ENCODE measurements at places on chromosomes 3 and 15.

DNA sequence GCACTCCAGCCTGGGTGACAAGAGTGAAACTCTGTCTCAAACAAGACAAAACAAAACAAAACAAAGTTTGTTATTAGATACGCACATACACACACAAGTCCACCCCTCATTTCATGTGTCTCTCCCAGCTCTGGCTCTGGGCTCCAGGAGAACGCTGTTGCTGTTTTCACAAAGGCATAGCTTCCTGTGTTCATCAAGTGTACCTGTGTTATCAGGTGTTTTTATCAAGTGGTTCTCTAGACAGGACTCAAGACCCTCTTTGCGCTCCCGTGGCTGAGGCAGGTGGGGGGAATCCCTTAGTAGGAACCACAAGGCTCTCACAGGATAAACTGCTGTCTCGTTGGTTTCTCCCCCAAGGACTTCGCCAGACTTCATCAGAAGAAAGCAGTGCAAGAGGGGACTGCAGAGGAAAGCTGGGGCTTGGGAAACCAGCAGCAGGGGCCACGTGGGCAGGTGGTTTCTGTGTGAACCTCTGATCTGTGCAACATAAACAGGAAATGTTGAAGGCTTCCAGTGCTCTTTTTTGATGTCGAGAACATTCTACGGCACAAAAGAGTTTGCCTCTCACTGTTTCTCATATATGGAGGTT lies 6.9 kb upstream of the PPP1R2 start:
- DNase-seq: no peak

DNA sequence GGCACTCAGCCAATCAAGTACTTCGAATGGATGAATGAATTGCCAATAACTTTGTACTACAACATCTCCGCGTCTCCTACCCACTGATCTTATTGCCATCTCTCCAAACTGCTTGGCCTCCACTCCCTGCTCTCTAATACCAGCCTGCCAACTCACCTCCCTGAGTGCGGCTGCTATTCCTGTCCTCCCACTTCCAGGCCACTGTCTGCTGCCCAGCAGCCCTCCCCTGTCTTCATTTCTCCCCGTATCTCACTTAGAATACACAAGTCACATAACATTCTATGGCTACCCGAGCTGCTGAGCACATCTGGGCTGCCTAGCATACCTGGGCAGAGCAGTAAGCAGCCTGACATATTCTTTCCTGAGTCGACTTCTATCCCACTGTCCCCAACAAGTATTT lies 149.9 kb upstream of the LRTM1 start:
- no peak for DNase-seq

DNA sequence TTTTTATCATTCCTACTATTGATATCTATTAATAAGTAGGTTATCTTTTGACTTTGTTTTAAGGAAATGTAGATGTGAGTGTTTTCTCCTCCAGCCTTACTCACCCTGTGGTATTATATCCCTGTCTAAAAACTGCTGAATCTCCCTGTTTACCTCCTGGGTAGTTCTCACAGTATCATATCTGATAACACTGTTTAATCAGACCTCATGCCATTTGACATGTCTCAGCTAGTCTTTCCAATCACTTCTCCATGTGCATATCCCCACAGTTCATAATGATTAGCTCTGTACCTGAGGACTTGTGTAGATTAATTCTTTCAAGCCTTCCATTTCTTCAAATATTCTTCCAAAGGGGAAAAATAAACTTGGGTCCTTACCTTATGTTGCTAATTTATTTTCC lies 30.7 kb downstream of the DUOX2 start:
- no peak for DNase-seq

DNA sequence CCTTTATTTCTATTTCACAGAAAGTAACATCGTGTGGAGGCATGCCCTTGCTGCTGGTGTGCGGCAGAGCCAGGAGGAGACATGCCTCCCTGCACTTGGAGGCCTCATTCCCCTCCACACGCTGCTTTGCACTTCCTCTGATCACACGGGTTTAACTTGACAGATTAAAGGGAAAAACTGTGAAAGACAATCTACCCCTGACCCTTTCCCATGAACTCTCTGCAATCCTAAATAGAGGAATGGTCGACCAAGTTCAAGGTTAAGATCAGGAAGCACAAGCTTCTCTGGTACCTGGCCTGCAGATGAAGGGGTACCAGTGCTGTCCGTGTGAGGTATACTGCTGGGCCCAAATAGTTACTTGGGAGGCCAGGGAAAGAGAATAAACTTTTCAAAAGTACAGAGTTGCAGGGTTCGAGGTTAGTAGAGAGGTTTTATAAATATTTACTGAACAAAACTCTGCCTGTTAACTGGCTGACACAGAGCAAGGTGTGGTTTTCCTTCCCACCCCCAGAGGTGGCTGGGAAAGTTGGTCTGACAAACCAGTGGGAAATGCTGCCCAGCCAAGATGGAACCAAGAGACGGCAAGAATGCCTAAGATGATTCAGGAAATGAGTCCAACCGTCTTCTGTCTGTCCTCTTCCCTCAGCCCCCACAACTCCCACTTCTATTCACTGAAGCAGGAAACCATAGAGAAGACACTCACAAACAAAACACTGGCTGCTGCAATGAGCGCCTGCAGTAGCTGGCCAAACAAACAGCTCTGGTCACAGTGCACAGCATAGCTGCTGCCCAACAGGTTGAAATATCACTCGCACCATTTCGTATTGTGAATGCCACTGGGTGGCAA lies 79.6 kb downstream of the IGF2BP2 start:
- DNase-seq: no peak

DNA sequence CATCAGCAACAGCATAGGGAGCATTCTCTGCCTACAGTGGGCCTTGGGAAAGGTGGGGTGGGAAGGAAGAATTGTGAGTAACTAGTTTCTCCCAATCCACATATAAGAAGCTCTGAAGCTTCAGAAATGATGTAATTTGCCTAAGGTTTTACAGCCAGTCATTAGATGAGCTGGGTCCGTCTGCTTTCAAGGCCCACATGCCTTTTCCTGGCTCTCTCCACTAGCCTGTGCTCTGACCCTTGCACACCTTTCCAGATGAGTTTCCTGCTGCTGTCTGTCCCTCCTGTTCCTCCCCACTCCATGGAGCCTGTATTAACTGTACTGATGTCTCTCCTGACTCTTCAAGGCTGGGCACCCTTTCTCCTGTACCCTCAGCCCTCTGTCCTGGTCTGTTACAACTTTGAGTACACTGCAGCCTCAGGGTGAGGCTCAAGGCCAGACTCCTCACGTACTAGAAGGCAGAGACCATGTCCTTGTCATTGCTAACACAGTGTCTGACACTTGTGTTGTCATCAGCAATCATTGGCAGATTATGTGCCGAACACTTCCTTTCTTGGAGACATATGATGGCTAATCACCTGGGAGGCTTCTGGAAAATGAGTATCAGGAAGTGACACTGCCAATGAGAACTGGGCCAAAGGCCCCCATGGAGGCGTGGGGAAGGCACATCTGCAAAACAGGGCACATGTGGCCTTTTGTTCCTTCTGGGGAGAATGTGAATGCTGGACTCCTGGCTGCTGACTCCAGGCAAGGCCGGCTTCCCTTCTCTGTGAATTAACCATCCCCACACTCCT lies 6.6 kb downstream of the TM6SF1 start:
- DNase-seq: no peak

- no peak for DNase-seq
Measured at GRCh38 chr3:193874997-193875593, 260.9 kb upstream of the HES1 start.

DNA sequence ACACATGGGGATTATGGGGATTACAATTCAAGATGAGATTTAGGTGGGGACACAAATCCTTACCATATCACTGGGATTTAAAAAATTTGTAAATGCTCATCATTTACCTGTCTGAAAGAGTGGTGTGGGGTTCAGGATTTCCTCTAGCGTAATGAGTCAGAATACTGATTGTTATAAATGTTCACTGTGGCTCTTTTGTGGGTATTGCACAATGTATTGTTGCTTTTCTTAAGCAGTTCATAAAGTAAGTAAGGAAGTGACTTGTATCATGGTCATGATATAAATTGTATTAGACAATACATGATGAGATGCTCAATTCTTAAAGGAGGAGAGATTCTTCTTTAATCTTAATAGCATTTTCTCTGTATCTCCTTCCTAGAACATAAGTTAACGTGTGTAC lies 262.1 kb downstream of the CNTN4 start:
- DNase-seq: no peak

DNA sequence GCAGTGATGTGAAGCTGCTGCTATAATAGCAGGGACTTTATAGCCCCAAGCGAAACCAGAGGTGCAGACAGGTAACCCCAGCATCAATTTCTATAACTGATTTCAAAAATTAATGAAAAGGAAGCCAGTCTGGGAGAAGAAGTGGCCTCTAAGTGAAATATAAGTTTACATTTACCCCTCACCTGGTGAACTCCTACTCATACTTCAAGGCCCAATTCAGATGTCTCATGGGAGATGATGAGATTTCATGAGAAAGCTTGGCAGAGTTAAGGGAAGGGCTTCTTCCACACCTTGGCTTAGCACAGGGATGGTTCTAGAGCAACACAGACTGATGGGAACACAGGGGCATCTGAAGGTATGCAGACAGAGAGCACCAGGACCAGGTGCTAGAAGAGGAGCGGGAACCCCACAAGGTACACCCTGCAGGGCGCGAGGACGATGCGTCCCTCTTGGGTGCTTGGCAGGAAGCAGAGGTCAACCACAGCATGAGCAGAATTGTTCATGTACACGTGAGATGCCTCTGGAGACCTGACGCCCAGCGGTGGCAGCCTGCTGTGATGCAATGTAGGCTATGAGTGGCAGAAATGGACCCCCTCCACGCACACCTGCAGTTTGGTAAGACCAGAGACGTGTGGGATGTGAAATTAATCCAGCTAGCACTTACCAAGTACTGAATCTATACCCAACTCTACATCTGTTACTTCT lies 102.9 kb downstream of the SRGAP3 start:
- no peak for DNase-seq

- DNase-seq: no peak
Measured at GRCh38 chr15:80567721-80568157, 127.4 kb upstream of the ABHD17C start.

DNA sequence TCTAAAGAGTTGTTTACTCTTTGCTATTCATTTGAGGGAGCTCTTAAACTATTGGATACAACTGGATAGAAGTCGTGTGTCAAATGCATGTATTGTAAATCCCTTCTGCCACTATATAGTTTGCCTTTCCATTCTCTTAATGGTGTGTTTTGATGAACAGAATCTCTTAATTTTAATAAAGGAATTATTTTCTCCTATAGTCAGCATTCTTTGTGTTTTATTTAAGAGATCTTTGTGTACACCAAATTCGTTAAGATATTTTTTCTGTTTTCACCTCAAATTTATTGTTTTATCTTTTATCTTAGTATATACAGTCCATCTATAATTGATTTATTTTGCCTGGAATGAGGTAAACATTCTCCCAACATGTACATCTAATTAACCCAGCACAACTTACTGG lies 551.5 kb upstream of the AGTR1 start:
- DNase-seq: no peak

DNA sequence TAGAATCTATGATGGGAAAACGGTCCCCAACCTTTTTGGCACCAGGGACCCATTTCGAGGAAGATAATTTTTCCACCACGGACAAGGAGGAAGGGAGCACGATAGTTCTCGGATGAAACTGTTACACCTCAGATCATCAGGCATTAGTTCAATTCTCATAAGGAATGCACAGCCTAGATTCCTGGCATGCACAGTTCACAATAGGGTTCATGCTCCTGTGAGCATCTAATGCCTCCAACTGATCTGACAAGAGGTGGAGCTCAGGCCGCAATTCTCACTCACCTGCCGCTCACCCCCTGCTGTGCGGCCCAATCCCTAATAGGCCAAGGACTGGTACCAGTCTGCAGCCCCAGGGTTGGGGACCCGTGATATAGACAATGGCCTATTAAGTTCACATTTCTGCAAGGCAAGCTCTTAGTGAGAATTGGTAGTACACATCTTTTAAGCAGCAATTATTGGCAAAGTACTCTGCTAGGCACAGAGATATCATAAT lies 26.5 kb downstream of the CD200R1 start:
- DNase-seq: no peak

- no peak for DNase-seq
Measured at GRCh38 chr3:113138839-113139743, 72.3 kb upstream of the BOC start.

DNA sequence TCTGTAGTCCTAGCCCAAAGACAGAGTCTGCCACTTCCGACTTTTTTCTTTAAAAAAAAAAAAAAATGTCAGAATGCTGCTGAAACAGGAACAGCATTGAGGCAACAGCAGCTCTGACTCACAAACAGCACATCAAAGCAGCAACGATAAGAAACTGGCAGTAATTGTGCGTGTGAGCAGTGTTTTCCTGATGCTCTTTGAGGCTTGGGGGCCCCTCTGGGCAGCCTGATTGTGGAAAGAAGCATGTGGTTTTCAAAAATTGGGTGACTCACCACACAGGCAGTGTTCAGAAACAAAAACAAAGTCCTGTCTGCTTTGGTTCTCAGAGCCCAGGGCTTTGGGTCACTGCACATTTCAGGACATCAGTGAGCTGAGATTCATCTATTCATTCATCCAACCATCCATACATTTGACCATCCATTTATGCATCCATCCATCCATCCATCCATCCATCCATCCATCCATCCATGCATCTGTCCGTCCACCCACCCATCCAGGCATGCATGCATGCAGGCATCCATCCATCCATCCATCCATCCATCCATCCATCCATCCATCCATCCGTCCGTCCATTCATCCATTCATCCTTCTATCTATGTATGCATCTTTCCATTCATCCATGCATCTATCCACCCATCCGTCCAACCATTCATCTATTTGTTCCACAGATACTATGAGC lies 308.4 kb downstream of the RPLP1 start:
- no peak for DNase-seq

- DNase-seq: no peak
Measured at GRCh38 chr3:124883766-124884473, 3.2 kb downstream of the ITGB5 start.

DNA sequence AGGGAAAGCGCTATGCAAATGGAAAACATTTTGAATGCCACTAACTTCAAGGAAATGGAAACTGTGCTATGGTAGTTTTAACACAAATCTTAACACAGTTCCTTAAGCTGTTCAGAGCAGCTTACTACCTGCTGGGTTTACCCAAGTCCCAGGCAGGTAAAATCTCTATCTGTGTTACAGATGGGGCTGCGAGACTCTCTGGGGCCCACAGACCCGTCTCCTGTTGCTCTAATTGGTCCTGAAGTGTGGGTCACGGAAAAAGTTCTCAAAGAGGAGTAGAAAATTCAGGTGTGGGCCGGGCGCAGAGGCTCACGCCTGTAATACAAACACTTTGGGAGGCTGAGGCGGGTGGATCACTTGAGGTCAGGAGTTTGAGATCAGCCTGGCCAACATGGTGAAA lies 16.9 kb upstream of the ZFYVE19 start:
- DNase-seq: no peak

DNA sequence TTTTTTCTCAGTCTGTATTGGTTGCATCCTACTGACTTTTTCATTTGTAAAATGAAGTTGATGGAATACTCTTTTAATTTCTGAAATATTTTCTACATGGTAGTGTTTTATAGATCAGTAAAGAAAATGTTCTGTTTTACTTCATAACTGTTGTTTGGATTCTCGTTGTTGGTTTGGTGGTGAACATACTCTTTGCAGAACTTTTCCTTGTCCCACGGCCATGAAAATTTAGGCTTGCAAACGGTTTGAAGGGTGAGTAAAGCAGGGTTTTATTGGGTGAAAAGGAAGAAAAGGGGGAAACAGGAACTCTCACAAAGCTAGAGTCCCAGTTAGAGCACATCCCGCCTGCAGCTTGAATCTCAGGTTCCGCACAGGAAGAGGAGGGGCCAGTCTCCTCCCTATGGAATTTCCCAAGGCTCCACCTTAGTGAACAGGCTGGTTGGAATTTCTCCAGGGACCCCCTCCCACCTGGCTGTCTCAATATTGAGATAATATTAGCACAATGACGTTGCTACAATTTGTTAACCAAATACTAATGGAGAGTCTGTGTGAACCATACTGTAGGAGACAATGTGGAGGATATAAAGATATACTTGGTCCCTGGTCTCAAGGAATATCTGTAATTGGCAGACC lies 5.6 kb downstream of the PDCD6IP start:
- DNase-seq: no peak
